H1 (cell line): ENCODE measurements at places on chromosomes 5 and 9.

- no peak for DNase-seq
Observed at GRCh38 chr9:130023144-130023787, 19.7 kb downstream of the FNBP1 start.

GRCh38 chr9:18706648-18707047 is 232.7 kb downstream of the ADAMTSL1 start:
- DNase-seq, result no peak

DNA sequence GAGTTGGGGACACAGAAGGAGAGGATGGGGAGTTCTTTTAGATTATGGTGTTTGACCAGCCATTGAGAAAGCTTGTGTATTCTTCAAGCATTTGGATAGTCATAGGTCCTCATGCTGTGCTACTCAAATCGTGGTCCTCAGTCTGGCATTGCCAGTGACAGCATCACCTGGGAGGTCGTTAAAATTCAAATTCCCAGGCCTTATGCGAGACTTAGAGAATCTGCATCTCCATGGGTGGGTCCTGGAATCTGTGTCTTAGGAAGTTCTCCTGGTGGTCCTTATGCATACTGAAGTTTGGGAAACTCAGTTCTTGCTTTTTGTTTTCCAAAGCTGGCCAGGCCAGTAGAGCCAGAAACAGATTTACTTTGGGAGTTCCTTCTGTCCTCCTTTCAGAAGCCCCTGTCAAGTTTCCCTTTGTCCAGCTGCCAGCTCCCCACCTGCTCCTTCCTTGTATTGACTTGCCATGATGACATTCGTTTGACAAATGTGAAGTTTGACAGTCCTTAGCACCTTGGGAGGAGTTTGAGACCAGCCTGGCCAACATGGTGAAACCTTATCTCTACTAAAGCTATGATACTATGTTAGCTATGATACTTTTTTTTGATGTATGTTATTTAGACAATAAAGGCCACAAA is 95.6 kb downstream of the PALM2AKAP2 start:
- DNase-seq, result no peak

GRCh38 chr5:129747572-129748407 is at the start of gene MINAR2:
MINAR2 (plus strand) TSS chr5:129748094; CDS start chr5:129748191, 97 bp downstream.
- DNase-seq, result no peak

GRCh38 chr5:83219495-83219894 is 142.1 kb downstream of the XRCC4 start:
- DNase-seq, result no peak

DNA sequence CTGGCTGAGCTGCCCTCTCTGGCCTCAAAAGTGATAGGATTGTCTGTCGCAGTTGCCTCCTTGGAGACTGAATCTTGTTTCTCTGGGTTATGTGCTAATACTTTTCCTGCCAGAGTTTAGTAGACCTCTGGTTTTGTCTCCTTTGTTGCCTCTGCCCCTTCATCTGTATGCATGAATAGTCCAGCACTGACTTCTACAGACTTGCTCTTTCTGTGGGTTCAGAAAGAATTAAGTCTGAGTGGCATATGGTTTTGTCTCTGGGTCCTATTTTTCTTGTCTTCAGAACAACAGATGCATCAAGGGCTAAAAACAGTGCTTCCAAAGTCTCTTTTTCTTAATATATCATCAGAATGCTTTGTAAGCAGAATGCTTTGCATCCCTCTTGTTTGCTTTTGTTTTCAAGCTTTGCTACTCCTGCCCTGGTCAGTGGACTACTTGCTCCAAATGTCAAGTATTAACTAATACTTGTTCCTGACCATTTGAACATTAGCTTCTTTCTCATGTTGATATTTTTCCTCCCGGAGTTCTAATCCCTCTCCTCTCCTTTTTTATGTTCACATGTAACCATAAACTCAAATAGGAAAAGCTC is 131.7 kb downstream of the UNC13B start:
- DNase-seq, result no peak

GRCh38 chr5:180596668-180597231 is 5.5 kb upstream of the SCGB3A1 start:
- DNase-seq, result peak; percentile 41

DNA sequence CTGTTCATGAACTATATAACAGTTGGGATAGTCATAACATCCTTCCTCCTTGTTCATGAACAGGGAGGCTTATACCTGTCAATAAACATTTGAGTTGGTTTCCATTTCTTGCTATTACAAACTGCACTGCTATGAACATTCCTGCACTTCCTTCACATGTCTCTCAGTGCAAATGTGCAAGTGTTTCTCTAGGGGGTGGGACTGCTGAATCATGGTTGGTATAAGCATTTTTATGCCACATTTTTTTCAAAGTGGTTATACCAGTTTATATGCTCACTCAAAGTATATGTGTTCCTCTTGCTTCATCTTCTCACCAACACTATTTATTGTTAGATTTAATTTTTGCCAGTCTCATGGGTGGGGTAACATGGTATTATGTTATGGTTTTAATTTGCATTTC is 25.8 kb upstream of the TPD52L3 start:
- no peak for DNase-seq

DNA sequence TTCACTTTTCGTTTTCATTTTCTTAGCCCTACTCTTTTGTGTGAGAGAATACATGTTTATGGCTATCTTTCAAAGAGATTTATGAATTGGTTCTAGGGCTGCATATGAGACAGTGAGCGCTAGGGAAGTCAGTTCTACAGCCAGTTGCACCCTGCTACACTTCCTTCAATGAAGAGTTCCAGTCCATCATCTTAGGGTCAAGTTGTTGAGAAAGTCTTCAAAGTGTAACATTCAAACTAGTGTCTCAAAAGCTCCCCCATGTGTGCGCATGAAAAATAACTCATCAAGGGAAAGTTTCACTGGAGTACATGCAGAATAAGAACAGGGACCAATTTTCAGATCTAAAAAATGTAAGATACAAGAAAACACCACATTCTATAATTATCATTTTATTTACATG is 317.2 kb downstream of the DEPDC1B start:
- no peak for DNase-seq

GRCh38 chr9:18274693-18275092 is 199.3 kb upstream of the ADAMTSL1 start:
- DNase-seq, result no peak

DNA sequence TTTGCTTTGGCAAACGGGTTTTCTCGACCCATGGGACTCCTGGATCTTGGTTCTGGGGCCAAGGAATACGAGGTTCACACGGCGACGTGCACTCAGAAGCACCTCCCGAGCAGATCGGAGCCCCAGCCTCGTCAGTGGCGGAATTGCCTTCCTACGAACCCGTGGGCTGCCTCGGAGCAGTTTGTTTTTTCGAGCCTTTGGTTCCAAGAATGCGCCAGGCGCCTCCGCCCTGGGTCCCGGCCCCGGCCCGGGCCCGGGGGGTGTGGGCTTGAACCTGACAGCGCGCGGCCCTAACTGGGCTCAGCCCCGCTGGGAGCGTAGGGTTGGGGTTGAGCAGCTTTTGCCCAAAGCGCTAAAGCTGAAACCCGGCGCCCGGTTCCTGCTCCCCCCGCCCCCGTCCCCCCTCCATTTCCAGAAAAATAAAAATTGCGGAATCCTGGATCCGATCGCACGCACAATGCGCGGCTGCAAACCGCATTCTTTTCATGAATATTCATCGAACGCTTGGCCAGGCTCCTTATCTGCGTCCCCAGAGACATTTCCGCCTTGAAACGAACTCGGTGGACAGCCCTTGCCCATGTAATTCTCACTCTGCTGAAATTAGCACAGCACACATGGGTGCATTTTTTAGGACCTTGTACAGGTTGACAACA is 1.0 kb downstream of the BASP1 start:
- no peak for DNase-seq

DNA sequence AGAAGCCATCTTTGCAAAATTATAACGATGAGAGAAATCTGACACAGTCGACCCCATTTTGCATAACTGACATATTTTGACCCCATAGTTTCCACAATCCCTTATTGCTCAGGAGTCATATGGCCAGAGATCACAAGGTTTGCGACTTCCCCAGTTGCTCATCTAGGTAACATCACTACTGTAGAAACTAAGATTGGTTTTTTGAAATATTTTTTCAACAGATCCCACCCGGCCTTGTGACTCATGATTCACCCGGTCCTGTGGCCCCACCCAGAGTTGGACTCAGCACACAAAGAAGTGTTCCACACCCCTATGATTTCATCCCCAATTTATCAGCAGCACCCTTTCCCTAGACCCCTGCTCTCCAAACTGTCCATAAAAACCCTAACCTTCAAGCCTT is 50.2 kb downstream of the TIMD4 start:
- DNase-seq, result no peak

DNA sequence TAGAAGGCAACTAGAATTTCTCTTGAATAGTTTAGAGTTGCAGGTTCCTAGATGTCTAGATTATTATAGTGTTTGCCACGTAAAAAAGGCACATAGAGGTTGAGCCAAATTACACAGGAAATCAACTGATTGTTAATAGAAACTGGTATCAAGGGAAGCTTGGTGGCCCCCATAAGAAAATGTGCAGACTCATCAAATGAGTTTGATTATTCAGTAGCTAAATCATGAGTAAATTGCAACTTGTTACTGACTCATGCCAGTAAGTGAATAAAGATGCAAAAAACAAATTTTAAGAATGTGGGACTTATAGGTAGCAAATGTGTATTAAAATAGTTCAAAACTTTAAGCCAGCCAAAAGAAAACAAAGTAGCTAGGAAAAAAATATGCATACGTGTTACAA is 1078.9 kb upstream of the CDH9 start:
- DNase-seq, result no peak

GRCh38 chr9:80881320-80881719 is 808.0 kb downstream of the TLE1 start:
- DNase-seq, result no peak

DNA sequence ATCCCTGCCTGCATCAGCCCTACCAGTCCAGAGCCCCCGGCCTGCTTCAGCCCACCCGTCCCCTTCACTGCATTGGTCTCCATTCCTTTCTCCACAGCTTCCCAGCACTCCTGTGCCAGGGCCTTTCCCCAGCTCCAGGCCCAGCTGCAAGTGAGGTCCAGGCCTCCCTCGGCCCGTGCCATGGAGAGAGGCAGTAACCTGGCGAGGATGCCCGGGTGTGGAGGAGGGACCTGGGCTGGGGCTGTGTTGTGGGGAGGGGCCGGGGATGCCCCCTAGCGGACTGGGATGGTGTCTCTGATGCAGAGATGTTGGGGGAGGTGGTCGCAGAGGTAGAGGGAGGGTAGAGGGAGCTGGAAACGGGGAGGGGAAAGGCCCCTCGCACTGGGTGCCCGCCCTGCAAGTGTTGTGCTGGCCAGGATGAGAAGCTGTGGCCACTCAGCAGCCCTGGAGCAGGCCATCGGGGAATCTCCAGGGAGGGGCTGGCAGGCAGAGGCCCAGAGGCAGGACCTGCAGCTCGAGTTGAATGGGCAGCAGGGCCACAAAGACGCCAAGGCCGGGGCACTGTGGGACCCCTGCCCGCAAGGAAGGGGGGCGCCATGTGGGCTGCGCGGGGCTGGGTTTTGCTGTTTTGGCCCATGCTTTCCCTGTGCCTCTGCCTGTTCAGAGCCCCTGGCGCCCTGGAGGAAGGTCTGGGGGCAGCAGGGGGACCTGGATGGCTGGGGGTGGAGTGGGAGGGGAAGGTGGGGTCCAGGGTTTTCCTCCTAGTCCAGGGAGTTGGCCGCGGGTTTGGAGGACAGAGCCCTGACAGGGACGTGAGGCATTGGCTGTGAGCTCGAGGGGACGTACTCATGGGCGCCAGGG is 26.0 kb upstream of the NKD2 start:
- DNase-seq, result peak; percentile 88

DNA sequence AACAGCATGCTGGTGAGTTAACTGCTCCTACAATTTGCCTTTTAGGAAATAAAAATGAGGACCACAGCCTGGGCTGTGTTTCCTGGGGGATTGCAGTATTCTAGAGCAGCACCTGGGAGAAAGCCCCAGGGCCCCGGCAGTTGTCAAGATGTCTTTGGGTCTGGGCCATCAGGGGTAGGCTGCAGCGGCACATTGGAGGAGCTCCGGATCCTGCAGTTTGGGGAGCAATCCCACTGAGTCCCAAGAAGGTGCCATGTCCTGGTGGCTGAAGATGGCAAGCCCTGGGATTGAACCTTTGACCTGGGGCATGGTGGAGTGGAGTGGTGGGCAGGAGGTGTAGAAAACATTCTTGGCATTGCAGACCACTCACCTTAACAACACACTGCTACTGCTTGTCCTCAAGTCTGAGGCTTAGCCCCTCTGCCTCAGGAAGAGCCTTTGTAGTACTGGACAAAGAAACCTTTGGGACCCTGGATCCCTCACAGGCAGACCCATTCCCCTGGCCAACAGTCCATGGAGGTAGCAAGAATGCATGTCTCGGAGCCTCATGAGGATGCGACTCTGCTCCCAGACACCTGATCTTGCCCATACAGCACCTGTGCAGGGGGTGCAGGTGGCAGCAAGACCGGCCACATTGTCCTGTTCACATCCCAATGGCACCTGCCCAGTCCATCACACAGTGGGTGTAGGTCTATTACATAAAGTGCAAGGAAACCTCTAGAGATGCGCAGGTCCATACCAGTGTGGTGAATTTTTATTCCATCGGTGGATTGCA is 159.1 kb upstream of the IRX2 start:
- DNase-seq, result peak; percentile 28

- DNase-seq, result no peak
Observed at GRCh38 chr9:105950894-105951293, 256.6 kb downstream of the TMEM38B start.

DNA sequence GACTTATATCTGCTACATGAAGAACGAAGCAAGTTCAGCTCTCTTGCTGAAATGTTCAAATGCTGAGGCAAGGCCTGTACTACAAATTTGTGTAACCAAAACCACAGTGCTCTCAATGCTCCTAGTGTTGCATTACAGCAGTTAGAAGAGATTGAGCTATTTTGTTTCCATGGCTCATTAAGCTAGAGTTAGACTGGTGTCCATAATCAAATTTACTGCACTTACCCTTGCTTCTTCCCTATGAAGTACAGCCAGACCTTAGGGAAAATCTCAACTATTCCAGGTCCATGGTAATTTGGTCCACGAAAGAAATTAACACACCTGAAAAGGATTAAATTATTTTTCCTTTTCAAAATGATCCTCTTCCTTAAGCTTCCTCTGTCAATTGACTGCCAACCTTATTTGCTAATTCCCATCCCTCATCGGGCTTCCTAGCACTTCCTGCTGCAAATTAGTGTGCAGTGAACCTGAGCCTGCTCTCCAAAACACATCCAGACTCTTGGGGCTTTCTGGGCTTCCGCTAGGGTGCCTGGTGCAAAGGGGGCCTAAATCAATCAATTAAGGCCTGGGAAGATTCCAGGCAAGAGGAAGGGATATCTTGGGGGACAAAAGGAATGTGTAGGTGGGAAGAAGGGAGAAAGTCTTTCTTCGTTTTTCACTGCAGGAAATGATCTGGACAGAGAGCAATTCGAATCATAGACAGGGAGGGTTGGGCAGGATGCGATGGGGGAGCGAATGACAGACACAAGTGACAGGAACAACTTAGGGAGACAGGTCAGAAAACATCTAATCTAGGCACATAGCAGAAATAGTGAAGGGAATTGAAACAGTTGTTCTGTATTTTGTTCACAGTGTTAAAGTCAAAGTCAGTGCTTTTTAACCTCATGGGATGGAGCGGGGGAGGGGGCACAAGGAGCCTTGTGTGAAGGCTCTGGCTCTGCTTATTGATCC is 542.4 kb downstream of the RAB3C start:
- DNase-seq, result no peak

DNA sequence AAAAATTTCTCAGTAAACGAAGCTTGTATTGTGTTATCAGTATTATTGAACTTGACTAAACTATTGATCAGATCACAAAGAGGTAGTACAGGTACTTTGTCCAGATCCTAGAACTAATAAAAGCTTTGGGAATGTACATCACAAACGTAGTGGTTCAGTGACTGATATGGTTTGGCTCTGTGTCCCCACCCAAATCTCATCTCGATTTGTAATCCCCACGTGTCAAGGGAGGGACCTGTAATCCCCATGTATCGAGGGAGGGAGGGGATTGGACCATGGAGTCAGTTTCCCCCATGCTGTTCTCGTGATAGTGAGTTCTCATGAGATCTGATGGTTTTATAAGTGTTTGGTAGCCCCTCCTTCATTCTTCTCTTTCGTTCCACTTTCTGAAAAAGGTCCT is 100.9 kb downstream of the ARRDC3 start:
- DNase-seq, result no peak
